Epithelial cell of prostate (primary cell): ENCODE measurements at places on chromosomes 13 and 19.

GRCh38 chr19:42048992-42049391, 21.0 kb downstream of the GRIK5 start:
- no peak for DNase-seq

DNA sequence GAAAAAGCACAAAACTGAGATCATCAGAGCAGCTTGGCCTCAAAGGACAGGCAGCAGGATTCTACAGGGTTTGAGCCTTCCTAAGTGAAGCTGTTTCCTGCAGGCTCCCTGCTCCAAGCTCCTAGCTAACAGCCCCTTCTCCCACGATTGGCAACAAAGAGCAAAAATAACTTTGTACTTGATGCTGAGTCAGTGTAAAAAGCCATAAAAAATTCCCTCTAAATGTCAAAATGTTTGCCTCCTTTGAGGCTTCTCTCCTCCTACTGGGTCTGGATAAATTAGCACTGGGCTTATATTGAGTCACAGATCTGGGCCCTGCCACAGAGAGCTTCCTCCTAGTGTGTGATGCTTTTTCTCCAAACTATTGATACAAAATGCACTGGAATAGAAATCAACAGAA, 153.3 kb downstream of the TNFRSF19 start:
- no peak for DNase-seq

- no peak for DNase-seq
Observed at GRCh38 chr19:48540110-48540509, 11.9 kb upstream of the SULT2B1 start.

DNA sequence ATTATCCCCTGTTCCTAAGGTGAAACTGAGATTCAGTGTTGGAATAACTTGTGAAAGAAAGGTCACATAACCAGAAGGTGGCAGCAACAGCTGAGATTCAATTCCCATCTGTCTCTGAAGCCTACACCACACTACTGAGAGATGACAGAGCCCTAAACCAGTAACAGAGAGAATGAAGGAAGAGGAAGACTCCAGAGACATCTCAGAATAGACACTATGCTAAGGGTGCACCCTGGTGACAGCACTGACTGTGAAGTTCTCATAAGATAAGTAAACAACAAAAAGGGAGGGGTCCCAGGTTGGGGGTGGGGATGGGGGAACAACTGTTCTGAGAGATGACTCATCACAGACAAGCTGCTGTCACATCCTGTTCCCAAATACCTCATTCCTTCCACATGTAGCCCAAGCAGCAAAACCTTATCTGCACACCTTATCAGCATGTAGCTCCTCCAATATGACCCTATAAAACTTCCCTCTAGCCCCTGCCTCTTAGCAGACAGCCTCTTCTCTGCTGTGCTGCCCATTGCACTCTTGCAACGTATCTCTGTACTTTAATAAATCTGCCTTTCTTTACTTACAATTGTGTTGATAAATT, 46.5 kb downstream of the UTP14C start:
- DNase-seq: no peak

- peak; percentile 89 for DNase-seq
Observed at GRCh38 chr19:18763674-18764590, 27.2 kb downstream of the COMP start.

- no peak for DNase-seq
Observed at GRCh38 chr19:50797429-50797780, 7.2 kb downstream of the ACP4 start.

DNA sequence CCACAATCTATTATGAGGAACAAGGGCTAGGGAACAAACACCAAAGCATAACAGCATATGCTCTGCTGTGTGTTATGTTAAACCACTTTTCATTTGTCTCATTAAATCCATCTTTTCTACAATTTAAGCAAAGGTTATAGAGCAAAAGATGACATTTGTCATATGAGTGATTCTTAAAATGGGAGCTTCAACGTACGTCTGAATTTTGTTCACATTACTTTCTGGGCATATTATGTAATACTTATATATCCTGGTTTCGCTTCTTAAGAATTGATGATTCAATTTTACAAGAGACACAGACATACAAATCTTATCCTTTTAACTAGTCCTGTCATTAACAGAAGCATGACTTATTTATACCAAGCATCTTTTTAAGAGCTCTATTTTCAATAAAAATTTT, 3.3 kb upstream of the TPP2 start:
- no peak for DNase-seq

DNA sequence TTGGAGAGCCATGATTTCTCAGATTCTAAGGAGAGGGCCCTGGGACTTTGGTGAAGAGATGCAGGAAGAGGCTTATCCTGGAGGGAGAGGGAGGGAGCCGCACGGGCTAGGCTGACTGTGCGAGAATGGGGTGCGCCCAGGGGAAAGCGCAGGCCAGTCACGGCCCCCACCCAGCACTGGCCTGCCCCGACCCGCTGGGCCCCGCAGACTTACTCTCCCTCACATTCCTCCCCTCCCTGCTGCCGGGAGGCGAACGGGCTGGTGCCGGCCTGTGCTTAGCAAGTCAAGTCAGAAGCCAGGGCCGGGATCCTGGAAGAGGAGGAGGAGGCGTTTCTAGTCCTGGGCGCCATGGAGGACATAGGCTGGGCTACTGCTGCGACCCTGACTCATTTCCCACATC, 120.0 kb downstream of the CRYL1 start:
- DNase-seq: peak; percentile 70

- DNase-seq: no peak
Observed at GRCh38 chr13:67520886-67521285, 290.8 kb upstream of the PCDH9 start.

GRCh38 chr19:15291089-15291488, 41.2 kb downstream of the BRD4 start:
- no peak for DNase-seq

DNA sequence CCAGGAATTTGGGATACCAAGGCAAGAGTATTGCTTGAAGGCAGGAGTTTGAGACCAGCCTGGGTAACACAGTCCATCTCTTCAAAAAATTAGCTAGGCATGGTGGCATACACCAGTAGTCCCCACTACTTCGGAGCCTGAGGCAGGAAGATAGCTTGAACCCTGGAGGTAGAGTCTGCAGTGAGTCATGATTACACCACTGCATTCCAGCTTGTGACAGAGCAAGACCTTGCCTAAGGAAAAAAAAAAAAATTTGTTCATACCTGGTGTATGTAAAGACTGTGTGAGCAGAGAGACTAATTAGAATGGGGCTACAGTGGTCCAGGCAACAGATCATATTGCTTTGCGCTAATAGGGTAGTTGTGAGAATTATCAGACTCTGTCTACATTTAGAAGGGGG, 778.3 kb upstream of the PCDH20 start:
- DNase-seq: no peak

- DNase-seq: no peak
Observed at GRCh38 chr19:10812902-10813404, 23.1 kb downstream of the TMED1 start.

DNA sequence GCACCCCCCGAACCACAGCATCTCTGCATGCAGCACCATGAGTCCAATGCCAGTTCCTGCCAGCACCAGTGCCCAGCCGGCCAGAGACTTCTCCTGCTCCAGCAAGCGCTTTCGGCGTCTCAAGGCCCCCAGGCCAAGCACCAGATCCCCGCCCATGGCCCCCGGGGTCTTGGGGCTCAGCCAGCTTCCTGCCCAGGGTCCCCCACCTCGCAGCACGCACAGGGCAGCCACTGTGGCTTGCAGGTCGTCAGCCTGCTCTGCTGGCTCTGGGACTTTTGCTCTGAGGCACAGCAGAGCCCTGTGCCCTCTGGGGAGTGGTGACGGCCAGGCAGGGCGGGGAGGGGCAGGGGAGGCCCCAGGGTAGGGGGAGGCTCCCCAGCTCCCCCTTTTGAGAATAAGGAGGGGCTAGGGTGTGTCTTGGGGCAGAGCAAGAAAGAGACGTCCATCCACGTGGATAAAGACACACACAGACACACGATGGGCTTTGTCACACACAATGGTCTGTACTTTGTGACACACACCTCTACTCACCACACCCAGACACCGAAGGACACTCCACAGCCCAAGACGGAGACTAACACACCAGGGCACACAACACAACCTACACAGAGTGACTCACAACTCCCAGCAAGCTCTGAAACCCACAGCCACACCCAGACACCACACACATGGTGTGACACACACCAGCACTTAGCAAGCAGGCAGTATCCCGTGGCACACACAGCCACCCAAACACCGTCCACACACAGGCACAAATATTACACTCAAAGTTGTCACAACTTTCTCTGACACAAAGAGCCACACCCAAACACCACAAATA, at the start of gene KCNN4:
Gene KCNN4 (minus strand): TSS at position 268 of the 820 bp plus-strand sequence. CDS start 112 bp downstream, at position 156.
- DNase-seq: peak; percentile 95

GRCh38 chr13:42762251-42762650, 19.1 kb upstream of the FAM216B start:
- peak; percentile 58 for DNase-seq

DNA sequence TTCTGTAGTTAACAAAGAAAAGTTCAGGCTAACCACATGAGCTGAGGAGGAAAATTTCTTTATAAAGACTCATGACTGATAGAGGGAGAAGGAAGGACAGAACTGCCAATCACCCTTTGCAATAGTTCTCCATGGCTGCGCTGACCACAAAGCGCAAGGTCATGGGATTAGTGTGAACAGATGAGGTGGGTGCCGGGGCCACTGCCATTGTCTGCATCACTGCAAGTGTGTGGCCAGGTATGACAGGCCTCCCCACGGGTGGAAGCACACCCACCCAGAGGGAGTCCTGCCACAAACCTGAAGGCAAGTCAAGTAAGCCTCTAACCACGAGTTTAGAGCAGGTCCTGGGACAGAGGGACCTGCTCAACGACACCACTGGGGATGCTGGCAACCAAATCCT, 128.1 kb downstream of the TUBA3C start:
- no peak for DNase-seq

DNA sequence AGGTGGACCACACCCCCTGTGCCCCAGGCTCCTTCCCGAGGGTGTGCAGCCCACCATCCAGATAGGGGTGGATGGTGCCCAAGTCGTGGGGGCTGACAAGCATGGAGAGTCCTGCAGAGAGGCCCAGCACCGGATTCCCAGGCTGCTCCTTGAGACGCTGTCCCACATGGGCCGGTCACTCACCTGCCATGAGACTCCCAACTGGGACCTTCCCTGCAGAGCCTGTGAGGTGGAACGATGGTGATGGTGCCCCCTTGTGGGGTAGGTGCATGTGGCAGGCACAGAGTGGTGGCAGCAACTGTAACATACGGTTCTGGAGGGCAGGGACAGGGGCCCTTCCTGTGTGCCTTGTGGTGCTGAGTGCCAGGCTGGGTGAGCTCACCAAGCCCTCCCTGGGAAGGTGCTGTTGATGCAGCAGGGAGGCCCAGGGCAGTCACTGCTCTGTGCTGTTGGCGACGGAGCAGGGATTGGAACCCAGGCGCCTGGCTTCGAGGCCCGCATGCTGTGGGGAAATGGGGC, 33.1 kb downstream of the PPP1R37 start:
- DNase-seq: peak; percentile 12

GRCh38 chr13:109971456-109972090, 185.2 kb upstream of the IRS2 start:
- DNase-seq: no peak

DNA sequence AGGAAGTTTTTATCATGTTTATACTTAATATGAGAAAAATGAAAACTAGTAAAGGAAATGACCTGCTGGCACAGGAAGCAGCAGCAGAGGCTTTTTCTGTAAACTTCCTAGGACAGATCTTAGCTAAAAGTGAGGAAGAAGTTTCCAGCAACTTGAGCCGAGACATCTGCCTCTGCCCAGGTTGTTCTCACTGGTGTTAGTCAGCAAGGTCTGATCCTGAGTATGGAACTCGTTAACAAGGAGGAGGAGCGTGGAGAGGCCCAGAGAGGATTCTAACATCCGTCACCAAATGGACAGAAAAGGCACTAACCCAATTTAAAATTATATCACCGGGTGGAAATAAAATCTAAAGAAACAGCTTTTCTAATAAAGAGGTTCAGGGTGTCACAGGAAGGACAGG, 43.6 kb downstream of the PHF11 start:
- DNase-seq: no peak

DNA sequence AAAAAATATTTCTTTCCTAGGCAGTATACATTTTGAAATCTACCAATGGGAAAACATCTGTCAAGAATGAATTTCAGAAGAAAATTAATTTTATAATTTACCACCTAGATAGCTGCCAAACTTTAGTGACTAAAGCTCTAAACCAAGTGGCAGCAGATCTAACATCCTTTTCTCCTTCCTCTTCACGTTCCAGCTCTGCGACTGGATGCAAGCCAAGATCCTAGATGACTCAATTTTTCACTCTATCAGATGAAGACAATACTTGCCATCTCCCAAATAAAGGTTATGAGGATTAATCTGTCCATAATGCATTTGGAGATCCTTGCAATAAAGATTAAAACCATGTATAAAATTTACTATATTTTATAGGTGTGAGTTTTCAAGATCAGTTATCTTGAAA, 66.7 kb upstream of the MIR17HG start:
- no peak for DNase-seq

- no peak for DNase-seq
Observed at GRCh38 chr19:29499921-29500590, 25.7 kb upstream of the VSTM2B start.

- DNase-seq: no peak
Observed at GRCh38 chr19:43474986-43475705, 9.7 kb upstream of the LYPD3 start.

GRCh38 chr19:38351865-38352395, 16.3 kb downstream of the CATSPERG start:
- DNase-seq: no peak

GRCh38 chr13:59531571-59532091, 632.1 kb downstream of the DIAPH3 start:
- peak; percentile 6 for DNase-seq

DNA sequence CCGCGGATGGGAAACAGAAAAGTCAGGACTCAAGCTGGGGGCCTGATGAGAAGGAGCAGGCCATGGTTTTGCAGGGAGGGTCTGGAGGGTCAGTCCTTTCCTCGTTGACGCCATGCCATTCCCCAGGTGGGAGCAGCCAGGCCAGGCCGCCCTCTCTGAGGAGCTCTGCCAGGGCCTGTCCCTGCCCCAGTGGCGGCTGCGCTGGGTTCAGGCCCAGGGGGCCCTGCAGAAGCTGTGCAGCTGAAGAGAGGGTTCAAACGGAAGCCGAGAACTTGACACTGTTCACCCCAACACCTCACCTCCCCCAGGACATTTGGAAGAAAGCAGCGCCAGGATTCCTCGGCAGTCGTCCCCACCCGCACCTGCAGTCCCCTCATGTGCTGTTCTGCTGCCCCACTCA, 6.1 kb upstream of the RBM42 start:
- no peak for DNase-seq

- DNase-seq: no peak
Observed at GRCh38 chr13:95955255-95955654, 97.9 kb downstream of the UGGT2 start.

GRCh38 chr13:20891034-20891433, 11.5 kb downstream of the XPO4 start:
- DNase-seq: no peak

DNA sequence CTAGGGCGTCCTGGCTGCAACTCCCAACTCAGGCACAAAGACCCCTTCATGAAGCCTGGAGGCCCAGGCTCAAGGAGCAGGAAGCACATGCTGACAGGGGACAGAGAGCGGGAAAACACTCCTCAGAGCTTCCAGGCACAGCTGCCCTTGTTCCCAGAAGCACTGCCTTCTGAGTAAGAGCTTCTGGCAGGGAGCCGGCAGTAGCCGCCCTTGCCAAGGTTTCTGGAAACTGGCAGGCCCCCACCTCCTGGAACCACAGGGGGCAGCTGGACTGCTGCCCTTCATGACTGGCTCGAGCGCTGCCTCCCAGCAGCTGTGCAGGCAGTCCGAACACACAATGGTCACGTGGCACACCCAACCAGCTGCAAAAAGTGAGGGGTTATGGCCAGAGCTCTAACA, 33.6 kb upstream of the EPHX3 start:
- DNase-seq: no peak
